ENCODE measurements at places on chromosomes 3 and 15.

GRCh38 chr15:91132079-91132478 lies 32.0 kb downstream of the SV2B start:
- DNase-seq, result no peak

DNA sequence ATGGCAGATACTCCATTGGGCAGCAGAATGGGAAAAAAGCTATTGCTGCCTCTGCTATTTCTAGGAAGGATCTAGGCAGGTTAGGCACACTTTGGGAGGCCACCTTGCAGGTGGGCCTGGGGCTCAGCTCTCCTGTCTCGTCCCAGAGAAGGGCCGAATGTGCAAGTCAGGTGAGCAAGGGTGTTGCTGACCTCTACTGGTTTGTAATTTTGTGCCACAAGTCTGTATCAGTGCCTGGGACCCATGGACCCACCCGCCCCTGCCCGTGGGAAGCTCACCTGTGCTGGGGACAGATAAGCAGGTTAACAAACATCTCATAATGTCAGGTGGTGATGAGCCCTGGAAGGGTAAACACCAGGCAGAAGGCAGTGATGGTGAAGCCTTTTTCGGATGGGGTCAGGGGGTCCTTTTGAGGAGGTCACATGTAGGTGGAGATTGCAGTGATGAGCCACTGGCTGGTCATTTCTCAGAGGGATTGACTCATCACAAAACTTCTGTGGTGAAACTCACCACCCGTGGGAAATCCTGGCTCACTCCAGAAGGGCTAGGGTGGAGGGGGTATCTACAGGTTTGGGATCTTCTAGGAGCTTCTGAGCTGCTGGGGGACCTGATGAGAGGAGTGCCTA lies 161.3 kb downstream of the KLF13 start:
- DNase-seq, result no peak

GRCh38 chr15:99994849-99995248 lies 261.6 kb upstream of the LYSMD4 start:
- no peak for DNase-seq

GRCh38 chr3:133292296-133292695 lies 107.6 kb upstream of the BFSP2 start:
- no peak for DNase-seq

DNA sequence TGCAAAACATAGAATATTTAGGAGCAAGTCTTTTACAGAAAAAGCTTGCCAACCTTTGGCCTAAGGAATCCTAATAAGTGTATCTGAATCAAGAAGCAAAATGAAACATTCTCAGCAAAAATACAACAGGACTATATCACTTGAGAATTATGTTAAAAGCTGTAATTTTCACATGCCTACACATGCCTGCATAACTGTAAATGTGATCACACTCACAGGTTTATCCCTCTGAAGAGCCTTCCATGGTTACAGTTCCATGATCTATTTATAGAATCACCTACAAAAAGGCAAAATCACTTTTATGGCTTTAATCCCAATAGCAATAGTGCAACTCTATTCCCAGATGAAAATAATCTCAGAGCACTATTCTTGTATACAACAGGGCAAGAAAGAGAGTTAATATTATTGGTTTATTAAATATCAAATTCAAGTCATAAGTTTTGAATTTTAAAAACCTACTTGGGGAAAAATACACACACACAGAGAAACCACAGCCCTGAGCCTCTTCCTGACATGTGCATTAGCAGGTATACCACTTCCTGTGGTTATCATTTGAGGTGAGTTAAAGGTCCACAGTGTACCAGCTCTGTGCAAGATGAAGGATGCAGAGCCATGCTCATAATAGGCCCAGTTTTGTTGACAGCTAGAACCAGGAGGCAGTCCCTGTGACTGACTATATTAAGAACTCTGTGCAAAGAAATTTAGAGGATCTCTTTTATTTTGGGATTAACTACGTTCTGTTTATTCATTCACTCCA lies 252.5 kb upstream of the TGFBR2 start:
- no peak for DNase-seq

GRCh38 chr3:195758721-195759353 lies 38.1 kb downstream of the MUC20 start:
- DNase-seq, result no peak

- DNase-seq, result no peak
Measured at GRCh38 chr3:24640330-24640877, 145.8 kb upstream of the THRB start.

GRCh38 chr15:66080717-66081398 lies 172.7 kb downstream of the MEGF11 start:
- DNase-seq, result peak; percentile 58

- DNase-seq, result no peak
Measured at GRCh38 chr3:142087676-142088075, 61.7 kb downstream of the TFDP2 start.
